Dermis blood vessel endothelial cell (primary cell): ENCODE measurements at places on chromosomes 3 and 15. TPM values are rescaled to one million over a fixed set of nuclear protein-coding genes. Genes with fewer than 3 reads are reported as not detected.
A peak's percentile ranks its signal among the peaks of the same experiment; 100 is the strongest.

RAD51 gene
- 4.8 and 10.7 TPM in 2 replicates for total RNA-seq

RBM5 gene
- total RNA-seq: 201 and 249 TPM in 2 replicates

ZBTB38 gene
- total RNA-seq: 92.4 and 113 TPM in 2 replicates

HRH1 gene
- total RNA-seq: 6.1 TPM in 2 replicates

FGD5 gene
- 103 and 196 TPM in 2 replicates for total RNA-seq

GOLGA8G gene
- not detected in 2 replicates for total RNA-seq

- no peak for DNase-seq
These were observed 61.3 kb upstream of the PSMD6 start for GRCh38 chr3:64084640-64085039.

DNA sequence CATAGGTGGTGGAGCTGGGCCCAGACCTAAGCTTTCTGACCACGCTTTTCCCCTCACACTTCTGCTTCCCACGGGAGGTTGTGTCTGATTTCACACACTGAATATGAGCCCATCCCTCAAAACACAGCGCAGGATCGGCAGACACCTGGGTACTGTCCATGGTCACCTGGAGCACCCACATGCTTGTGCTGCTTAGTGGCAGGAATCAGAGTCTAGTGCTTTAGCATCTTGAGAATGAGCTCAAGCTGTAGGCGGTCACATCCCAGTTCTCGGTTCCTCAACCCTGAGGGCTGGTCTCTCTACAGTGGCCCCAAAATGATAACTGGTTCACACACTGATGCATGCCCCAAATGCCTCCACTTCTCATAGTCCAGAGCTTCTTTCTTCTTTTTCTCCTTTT, 111.0 kb downstream of the SEMA5B start:
- no peak for DNase-seq

GRCh38 chr3:127961963-127962362, 46.9 kb downstream of the KBTBD12 start:
- no peak for DNase-seq

DNA sequence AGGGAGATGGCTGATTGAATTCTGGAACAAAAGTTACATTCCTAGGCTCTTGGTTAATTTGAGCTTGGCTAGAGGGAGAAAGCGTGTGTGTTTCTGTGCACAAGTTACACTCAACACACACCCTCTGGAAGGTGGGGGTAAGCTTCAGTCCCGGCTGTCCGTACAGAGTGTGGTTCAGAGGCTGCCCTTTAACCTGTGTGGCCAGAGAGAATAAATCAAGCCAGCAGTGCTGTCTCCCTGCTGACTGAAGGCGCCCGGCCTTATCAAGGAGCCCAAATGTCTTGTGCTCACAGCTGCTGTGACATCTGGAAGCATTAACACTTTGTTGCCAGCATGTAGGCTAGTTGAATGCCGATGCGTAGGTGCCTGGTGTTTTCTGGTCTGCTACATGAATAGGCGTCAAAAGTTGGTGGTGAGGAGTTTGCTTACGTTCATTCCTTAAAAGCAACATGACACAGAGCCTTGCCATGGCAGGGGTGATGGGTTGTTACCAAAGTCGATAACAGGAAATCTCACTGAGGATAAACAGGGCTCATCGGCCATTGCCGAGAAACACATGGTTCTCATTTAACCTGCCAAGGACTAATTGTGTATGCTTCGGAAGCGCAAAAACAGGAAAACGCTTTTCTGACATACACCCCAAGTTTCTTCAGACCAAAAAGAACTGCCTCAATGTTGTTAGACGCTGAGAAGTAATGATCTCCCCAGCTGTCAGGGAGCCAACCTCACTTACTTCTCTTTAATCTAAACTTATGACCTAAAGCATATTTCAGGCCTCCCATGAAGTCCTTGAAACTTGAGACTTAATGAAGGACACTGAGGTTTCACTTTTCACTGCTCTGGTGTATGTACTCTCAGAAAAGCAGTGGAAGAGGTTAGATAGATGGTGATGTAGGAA, 95.8 kb upstream of the CTDSPL start:
- no peak for DNase-seq

- DNase-seq: no peak
These were observed 16.7 kb downstream of the FBN1 start for GRCh38 chr15:48628832-48629231.

GRCh38 chr15:52783929-52784798, 6.0 kb downstream of the ONECUT1 start:
- peak; percentile 41 for DNase-seq

GRCh38 chr3:50365080-50365841, 5.9 kb upstream of the TMEM115 start:
- DNase-seq: peak; percentile 73
